Upper lobe of right lung (tissue), 1 donor: ENCODE measurements at places on chromosomes 12 and 14.

DNA sequence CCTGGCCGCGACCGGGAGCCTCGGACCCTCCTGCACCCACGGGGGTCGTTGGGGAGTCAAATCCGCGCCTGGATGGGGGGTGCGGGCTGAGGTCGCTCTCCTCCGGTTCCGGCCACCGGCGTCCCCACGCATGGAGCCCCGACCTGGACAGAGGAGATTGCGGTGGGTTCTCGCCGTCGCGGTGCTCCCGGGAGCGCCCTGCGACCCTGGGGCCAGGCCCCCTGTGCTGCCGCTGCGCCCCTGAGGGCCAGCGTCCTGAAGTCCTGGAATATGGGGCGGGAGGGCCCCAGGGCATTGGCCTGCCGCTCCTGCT is 345 bp downstream of the ASPG start:
- DNase-seq = no peak

- no peak for DNase-seq
Measured at GRCh38 chr12:104006929-104007328, 41.3 kb downstream of the TDG start.

DNA sequence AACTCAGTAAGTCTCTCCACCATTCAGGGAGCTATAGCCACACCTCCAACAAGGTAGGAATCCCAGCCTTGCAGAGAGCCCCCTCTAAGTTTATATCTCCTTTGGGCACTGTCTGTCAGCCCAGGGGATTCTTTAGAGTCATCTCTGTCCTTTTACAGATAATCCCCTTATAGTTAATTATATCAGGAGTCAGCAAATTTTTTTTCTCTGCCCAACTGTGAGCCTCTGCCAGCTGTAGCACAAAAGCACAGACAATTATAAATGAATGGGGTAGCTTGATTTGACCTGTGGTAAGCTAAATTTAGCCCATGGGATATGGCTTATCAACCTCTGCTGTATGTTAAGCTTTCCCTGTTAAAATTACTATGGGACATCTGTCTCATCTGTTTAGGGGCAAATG is 8.3 kb downstream of the CEP128 start:
- no peak for DNase-seq

DNA sequence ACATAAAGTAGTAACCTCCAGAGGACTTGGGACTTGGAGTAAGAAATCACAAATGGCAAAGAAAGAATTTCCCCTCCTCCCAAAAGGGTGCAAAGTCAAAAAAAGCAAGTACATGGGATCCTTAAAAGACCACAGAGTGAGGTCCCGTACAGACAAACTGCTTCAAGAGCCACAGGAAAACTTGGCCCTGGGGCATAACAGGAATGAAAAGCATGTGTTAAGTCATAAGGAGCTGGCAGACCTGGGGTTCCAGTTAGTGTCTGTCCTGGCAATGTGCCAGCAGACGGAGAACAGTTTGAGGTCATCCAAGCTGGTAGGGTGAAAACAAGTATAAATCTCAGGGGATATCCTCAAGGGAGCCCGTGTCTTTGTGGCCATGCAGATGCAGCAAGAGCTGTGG is 73.2 kb downstream of the HSD17B6 start:
- DNase-seq = no peak

DNA sequence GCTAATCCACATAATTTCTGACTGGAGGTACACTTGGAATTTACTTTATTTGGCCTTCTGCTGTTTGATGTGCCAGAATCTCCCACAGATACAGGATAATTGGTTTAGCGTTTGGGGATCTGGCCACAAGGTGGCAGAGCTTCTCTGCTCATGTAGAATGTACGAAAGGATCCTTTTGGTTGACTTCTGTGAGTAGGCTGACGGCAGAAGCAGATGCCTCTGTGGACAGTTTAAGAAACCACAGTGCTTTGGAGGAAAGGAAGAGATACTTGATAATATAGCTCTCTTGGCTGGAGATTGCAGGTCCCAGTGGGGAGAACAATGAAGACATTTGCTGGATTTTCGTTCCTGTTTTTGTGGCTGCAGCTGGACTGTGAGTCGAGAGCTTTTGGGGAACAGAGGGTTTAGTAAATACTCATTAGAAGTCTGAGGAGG is 75.3 kb upstream of the OR4E1 start:
- peak; percentile 48 for DNase-seq

- no peak for DNase-seq
Measured at GRCh38 chr12:49131894-49132461, 783 bp upstream of the TUBA1B start.

DNA sequence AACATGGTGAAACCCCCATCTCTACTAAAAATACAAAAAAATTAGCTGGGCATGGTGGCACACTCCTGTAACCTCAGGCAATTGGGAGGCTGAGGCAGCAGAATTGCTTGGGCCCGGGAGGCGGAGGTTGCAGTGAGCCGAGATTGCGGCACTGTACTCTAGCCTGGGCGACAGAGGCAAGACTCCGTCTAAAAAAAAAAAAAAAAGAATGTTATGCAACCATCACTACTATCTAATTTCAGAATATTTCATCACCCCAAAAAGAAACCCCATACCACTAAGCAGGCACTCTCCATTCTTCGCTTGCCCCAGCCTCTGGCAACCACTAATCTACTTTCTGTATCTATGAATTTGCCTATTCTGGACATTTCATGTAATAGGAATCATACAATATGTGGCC is 68.8 kb upstream of the AMN start:
- no peak for DNase-seq

DNA sequence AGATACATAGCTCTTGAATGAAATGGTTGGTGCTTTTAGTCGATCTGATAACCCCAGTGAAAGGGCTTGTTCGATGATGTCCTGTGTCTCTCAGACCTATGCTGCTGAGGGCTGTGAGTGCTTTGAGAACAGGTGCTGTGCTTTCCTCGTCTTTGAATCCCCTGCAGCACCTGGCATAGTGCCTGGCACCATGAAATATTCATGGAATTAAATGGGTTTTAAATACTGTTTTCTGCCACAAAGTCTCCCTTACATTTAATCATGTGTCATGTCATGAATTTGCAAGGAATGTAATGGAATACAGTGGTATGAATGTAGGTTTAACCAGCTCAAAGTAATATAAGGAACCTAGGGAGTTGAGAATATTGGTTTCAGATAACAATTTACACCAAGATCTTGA is 220.5 kb upstream of the PRICKLE1 start:
- DNase-seq = no peak

- no peak for DNase-seq
Measured at GRCh38 chr14:22397221-22397737, 191.7 kb downstream of the DAD1 start.

GRCh38 chr14:54427871-54428270 is 13.3 kb downstream of the CNIH1 start:
- DNase-seq = no peak

DNA sequence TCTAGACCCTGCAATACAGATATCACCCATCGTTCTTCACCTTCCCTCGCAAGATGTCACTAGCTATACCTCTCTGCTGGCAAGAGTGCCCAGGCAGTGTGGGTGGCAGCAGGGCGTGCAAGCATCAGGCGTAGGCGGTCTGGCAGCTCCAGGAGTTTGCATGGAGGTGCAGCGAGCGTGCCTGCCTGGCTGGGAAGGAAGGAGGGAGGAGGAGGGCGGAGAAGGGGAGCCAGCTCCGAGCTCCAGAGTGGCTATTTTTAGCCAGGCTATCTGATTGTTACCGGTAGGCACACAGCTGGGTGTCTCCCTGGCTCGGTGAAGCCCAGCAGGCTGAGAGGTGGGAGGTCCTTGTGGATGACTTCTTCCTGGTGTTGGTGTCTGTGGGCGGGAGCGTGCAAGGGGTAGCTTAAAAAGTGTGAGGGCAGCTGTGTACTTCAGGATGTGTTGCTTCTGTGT is 6.2 kb downstream of the FOXJ2 start:
- peak; percentile 84 for DNase-seq

GRCh38 chr12:6626654-6627283 is 9.0 kb downstream of the LPAR5 start:
- DNase-seq = no peak

DNA sequence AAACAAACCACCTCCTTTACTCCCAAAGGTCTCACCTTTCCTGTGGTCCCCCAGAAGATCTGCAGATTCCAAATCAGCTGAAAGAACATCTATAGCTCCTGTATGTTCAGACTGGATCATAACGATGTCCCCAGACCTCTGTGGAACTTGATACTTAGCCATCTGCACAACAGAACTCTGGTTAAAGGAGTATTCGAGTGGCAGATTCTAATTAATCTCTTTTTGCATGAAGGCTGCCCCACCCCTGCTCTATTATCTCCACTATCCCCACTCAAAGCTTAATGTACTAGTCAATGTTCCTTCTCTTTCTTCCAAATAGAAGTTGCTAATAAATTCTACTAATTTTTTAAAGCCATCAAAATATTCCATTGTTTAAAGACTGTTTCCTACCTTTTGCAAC is 22.8 kb downstream of the GSTZ1 start:
- no peak for DNase-seq

DNA sequence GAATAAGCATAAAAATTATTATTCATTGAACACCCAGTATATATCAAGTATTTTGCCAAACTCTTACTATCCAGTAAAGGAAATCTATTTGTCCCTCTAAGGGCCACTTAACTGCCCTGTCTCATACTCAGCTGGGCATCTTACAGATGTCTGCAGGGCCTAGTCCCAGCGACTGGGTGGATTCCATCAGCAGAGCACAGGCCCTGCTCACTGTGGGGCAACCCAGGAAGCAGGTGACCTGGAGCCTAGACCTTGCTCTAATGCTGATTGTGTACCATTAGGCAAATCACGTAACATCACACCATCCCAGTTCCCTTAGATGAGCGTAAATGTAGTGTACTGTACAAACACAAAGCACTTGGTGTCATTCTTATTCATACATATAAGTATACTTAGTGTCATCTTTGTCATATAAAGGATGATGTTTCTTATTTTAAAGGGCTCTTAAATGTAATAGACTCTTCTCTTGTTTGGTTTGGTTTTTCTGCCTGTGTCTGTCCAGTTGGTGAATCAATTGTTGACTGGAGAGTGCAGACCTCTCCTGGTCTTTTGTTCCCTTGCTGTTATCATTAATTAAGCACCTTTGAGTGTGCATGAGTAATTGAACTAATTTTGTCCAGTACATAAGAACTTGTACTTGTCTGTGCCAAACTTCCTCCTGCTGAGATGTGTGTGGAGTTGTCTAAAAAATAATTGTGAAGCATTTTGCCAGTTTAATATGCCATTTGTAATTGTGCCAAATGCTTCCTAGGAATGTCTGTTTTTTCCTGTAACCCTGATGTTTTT is 49.3 kb downstream of the RAB35 start:
- DNase-seq = no peak

DNA sequence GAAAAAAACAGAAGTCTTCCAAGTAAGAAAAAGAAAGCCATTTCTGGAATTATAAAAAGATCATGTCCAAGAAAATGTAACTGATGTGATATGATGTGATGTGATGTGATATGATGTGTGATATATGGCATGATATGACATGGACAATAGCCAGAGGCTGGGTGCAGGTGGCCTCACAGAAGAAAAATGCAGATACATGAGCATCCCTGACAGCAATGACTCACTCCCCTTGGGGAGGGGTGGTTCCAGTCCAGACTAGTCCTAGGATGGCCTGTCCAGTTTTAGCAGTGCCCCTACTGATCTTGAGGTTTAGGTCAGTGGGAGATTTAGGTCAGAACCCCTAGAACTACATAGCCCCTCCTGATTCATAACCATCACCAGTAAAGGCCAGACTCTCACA is 3.5 kb upstream of the RHOJ start:
- DNase-seq = no peak

GRCh38 chr14:34937442-34937841 is 45.4 kb upstream of the SRP54 start:
- no peak for DNase-seq
